ENCODE measurements at places on chromosomes 11 and 22.
A peak's percentile ranks its signal among the peaks of the same experiment; 100 is the strongest.

DNA sequence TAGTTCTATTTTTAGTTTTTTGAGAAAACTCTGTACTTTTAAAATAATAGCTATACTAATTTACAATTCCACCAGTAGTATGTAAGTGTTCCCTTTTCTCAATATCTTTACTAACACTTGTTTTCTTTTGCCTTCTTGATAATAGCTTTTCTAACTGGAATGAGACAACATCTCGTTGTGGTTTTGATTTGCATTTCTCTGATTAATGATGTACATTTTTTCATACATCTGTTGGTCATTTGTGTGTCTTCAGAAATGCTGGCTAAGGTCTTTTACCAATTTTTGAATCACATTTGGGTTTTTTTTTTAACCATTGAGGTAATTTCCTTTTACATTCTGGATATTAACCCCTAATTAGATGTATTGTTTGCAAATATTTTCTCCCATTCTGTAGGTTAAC lies 258.9 kb downstream of the DYNC2H1 start:
- no peak for DNase-seq

- DNase-seq, result no peak
Measured at GRCh38 chr11:117039900-117040299, 58.3 kb downstream of the SIK3 start.

GRCh38 chr11:124763156-124763947 lies 1.3 kb upstream of the ESAM start:
- peak; percentile 33 for DNase-seq

- DNase-seq, result no peak
Measured at GRCh38 chr11:112931703-112932102, 29.5 kb upstream of the NCAM1 start.

- no peak for DNase-seq
Measured at GRCh38 chr22:35804421-35804820, 86.7 kb downstream of the APOL5 start.

DNA sequence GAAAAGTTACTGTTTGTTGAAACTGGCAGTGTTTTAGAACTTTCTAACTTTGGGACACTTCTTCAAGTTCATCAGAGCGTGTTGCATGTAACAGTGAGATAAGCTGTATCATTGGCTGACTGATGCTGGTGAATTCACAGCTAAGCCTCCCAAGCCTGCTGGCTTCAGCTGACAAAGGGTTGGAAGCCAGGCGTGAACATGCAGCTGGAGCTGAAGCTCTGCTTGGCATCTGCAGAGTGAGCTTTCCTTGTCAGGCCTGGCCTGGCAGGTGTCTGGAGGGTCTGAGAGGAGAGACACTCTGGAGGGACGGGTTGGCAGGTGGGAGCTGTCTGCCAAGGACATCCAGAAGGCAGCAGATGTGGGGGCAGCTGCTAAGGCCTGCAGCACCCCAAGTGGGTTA lies 1.5 kb downstream of the AMPD3 start:
- no peak for DNase-seq

GRCh38 chr11:16350125-16350524 lies 6.2 kb downstream of the SOX6 start:
- no peak for DNase-seq

DNA sequence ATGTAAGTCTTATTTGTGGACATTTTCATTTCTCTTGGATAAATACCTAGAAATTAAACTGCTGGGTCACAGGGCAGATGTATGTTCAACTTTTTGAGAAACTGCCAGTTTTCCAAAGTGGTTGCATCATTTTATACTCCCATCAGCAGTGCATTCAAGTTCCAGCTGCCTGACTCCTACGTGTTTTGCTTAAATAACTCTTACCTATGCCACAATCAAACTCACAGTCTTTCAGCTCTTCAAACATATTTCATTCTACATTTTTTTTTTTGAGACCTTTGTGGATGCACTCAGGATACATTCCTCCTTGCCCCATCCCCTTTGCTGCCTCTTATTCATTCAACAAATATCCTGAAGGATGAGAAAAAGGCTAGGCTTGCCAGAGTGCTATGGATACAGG lies 9.2 kb downstream of the TCF20 start:
- DNase-seq, result no peak

DNA sequence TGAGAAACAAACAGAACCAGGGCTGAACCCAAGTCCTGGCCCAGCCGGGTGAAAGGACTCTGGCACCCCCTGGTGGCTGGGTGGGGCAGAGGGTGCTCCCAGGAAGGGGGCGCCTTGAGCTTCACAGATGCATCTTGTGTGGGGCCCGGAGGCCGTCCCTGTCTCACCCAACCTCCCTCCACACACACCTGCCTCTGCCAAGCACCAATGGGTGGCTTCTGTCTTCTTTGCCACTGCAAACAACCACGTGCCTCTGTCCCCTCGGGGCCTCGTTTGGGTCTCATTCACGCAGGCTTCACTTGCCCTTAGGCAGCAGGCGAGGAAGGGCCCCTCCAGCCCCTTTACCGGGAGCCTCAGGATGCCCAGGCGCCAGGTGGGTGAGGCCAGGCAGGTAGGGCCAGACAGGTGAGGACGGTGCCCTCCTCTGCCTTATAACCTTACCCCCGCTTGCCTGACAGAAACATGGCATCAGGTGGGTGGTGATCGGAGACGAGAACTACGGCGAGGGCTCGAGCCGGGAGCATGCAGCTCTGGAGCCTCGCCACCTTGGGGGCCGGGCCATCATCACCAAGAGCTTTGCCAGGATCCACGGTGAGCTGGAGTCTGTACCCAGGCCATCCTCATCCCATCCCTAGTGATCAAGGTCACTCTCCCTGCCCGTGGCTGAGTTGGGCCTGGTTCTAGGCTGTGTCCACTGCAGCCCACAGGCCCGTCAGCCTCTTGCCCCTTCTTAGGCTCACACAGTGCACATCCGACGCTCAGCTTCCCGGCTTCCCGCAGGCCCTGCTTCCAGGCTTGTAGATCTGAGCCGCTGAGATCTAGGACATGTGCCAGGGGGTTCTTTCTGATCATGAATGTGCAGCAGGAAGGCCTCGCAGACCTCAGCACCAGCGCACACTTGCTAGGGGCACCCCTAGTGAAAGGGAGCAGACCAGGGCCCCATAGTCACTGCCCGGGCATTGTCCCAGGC lies 17.2 kb downstream of the POLR3H start:
- DNase-seq, result peak; percentile 21

GRCh38 chr11:96134602-96135001 lies 208.4 kb downstream of the MAML2 start:
- DNase-seq, result no peak

DNA sequence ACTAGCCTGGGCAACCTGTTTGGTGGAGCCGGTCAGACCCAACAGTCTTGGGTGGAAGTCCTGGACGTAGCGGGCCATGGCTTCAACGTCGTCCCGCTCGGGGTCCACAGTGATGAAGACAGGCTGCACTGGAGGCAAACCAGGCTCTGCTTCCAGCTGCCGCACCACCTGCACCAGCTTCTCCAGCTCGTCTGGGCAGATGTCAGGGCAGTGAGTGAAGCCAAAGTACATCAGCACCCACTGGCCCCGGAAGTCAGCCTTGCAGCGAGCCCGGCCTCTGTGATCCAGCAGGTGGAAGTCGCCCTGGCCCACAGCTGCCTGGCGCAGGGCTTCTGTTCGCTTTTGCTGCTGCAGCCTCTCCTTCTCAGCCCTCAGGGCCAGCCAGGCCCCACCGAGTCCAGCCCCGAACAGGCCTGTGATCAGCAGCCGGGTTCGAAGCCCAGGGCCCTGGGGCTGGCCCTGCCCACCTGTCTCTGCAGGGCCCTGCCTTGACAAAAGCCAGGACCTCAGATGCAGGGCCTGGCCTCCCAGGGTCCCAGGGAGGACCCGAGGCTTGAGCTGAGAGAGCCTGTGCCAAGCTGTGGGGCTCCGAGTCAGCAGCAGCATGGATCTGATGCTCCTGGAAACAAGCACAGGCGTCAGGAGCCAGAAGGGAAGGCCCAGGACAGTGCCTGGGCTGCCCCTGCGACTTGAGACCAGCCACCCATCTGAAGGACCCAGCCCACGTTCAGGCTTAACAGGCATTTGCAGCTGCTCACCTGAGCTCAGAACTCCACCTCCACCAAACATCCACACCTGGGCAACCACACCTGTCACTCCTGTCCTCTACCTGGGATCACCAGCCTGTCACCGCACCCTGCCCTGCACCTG lies 1.4 kb downstream of the SCO2 start:
- DNase-seq, result no peak

DNA sequence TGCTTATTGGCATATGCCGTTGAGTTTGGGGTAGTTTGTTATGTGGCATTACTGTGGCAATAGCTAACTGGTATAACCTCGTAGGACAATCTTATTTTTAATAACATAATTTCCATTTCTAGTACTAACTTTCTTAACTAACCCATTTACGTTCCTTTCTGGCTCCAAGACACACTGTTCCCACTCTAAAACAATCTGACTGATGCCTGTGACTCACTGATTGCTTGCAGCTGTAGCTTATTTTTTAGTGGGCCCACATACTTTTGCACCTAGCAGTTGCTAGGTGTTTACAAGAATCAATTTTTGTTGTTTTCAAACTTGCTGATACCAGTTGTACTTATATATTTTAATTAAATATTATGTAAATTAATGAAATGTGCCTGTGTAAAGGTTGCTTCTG lies 52.2 kb downstream of the FAT3 start:
- no peak for DNase-seq

Measured in NCI-H460 (cell line).